ENCODE measurements at places on chromosomes 4 and X. TPM values are rescaled to one million over a fixed set of nuclear protein-coding genes. Genes with fewer than 3 reads are reported as not detected.

- no peak overlapping the region for H3K27ac ChIP-seq
- no peak overlapping the region for H3K4me3 ChIP-seq
- no peaks in the 10 kb centered on the region for H3K36me3 ChIP-seq
- no peaks in the 10 kb centered on the region for H3K27me3 ChIP-seq
- no peak for DNase-seq
- no peaks in the 10 kb centered on the region for H3K4me1 ChIP-seq
Observed at GRCh38 chrX:4627414-4627813, 914.0 kb upstream of the PRKX start.

GRCh38 chr4:73788411-73788810, 48.0 kb downstream of the CXCL8 start:
- no peaks in the 10 kb centered on the region for H3K36me3 ChIP-seq
- no peaks in the 10 kb centered on the region for H3K4me1 ChIP-seq
- no peaks in the 10 kb centered on the region for H3K27me3 ChIP-seq
- no peak overlapping the region for H3K4me3 ChIP-seq
- no peak overlapping the region for H3K27ac ChIP-seq
- no peak for DNase-seq

GRCh38 chr4:140308366-140309123, 64.9 kb upstream of the SCOC start:
- no peaks in the 10 kb centered on the region for H3K36me3 ChIP-seq
- H3K4me3 ChIP-seq: no peak overlapping the region
- H3K27me3 ChIP-seq: no peaks in the 10 kb centered on the region
- H3K4me1 ChIP-seq: no peaks in the 10 kb centered on the region
- DNase-seq: no peak

GRCh38 chr4:88134111-88134510, 24.3 kb downstream of the ABCG2 start:
- no peak overlapping the region for H3K27ac ChIP-seq
- H3K4me3 ChIP-seq: no peak overlapping the region
- DNase-seq: no peak
- no peaks in the 10 kb centered on the region for H3K27me3 ChIP-seq
- no peaks in the 10 kb centered on the region for H3K4me1 ChIP-seq

Gene GSX2
- polyA plus RNA-seq: not detected

Gene TCEAL5
- not detected for polyA plus RNA-seq

Gene LDB2
- polyA plus RNA-seq: not detected

Gene LONRF3
- 2.8 TPM for polyA plus RNA-seq

Gene EXOC1L
- not detected for polyA plus RNA-seq

Gene DUSP21
- not detected for polyA plus RNA-seq

Gene CC2D2A
- not detected for polyA plus RNA-seq

All from CD4-positive, alpha-beta memory T cell (primary cell).